Activated T-cell treated with anti-CD3 and anti-CD28 coated beads, Interleukin-2, amount 50 U/mL, for 72 hours (primary cell): ENCODE measurements at places on chromosomes 11 and 22.

DNA sequence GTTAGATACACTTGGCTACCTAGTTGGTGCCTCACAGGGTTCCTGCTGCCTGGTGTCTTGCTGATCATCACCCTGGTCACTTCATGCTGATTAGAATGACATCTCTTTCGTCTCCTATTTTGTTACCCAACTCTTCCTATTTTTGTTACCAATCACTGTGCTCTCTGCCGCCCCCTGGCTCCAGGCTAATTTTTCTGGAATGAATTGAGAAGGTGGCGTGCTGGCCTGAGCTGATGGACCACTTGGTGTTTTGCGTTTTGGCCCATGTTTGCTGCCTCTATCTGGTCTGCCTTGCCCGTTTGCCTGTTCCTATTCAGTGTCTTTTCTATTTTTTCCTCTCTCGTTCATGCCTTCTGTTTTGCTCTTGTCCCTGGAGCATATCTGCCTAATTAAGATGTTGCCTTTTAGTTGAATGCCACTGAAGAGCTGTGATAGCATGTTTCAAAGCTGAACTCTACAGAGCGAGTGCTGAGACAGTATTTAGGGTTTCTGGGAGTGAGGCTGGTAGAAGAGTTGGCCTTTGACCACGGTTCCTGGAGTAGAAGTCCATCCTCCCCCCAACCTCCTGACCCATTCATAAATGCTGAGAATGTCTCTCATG is 5.9 kb upstream of the ATF4 start:
- DNase-seq = peak; percentile 56

DNA sequence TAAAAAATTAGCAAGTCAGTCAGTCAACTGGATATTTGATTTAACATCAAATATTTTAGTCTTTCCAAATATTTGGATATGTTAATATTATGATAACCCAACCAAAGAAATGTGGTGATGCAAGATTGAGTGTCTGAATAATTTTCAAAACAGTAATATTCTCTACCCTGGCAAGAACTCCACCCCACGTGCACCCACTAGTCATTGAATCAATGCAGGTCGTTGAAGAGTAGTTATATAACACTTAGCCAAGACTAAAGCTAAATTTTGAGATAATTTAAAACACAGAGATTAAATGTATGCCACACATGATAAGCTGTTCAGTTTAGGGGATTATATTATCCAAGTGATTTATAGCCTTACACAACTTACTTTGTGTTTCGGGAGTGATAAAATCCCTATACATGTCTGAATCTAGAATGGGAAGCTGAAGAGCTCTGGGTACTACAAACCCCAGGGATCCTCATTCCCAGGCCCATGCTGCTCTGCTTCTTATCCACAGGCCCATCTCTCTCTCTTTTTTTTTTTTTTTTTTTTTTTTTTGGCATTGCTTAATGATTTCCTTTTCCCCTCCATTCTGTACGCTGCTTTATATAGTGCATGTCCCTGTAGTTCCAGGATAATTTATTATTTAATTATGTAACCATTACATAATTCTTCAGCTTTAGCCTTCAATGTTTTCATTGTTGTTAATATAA is 392.9 kb downstream of the NTM start:
- no peak for DNase-seq

- DNase-seq = no peak
Measured at GRCh38 chr11:1127664-1128162, 30.0 kb upstream of the MUC5AC start.

DNA sequence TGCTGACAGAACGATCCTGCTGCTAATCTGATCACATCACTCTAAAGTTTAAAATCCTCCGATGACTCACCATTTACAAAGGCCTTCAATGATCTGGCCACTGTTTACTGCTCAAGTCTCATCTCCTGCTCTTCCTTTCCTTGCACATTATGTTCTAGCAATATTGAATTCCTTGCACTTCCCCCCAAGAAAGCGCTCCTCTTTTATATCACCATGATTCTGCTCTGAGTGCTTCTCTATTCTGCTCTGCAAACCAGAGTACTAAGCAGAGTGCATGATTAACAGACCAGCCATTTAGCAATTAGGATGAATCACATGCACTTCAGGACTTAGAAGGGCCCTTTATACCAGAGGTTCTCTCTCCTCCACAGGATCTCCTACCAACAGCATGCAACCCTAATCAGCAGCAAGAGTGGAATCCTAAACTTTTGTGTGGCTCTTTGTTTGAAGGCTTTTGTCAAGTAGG is 1122.8 kb upstream of the CCDC90B start:
- DNase-seq = no peak

DNA sequence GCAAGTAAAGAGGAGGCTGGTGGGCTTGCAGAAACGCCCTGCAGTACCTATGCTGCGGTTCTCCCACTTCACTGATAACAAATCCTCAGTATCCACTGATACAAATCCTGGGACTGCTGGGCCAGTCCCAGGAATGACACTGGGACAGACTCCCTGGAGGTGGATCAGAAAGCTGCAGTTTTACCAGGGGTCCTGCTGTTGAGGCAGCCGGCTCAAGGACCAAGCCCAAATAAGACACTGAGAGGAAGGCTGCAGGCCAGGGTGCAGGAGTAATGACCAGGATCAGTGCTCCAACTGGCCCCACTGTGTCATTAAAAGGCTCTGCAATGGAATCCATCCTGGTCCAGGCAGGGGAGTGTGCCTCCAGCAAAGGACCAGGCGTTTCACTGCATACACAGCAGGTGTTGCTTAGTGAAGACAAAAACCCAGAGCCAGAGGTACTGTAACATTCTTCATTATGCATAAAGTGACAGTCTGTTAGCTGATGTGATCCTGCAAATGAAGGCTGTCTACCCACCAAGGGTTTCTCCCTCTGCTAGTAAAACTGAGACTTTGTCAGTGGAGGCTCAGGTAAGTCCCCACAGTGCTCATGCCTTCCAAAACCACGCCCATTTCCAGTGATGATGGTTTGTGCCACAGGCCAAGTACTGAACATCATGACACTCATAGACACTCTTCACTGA is 1.4 kb upstream of the C22orf39 start:
- peak; percentile 80 for DNase-seq

DNA sequence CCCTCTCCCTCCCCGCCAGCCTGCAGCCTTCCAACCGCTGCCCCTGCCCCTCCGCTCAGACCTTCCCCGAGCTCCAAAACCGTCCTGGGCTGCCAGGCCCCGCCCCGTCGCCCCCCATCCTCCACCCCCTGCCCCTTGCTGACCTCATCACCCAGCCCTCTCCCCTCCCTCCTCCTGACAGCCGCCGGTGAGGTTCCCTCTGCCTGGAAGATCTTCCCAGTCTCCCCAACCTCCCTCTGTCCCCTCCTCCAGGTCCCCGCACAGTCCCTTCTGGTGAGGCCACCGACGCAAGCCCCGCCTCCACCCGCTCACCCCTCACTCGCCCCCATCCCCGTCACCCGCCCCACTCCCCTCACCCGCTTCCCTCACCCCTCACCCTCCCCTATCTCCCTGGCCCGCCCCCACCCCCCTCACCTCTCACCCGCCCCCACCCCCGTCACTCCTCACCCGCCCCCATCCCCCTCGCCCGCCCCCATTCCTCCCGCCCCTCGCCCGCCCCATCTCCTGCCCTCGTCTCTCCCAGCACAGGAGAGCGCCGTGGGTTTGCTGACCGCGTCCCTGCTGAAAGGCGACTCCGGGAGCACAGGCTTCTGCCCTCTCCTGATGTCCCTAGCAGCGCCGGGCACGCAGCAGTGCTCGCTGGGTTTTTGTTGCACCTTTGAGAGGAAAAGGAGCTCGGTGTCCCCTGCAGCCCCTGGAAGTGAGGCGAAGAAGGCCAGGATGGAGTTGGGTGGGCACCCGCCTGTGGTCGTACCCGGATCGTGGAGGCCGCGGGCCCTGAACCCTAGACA is 16.4 kb upstream of the UPK3A start:
- peak; percentile 16 for DNase-seq

DNA sequence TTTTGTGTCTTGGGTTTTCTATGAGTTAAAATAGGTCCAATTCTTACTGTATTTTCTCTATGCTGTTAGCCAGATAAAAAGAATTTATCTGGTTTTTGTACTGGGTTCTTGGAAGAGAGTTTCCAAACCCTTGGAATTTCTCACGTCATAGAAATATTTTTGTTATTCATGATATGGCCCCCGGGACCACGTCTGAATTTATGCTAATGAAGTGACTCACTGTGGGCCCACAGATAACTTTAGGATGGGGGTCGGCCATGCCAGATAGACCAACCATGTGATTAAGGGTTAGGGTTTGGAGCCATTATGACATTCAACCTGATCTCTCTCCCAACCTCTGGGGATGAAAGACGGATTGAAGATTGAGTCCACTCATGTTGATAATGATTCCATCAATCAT is 35.6 kb upstream of the DDI1 start:
- no peak for DNase-seq

DNA sequence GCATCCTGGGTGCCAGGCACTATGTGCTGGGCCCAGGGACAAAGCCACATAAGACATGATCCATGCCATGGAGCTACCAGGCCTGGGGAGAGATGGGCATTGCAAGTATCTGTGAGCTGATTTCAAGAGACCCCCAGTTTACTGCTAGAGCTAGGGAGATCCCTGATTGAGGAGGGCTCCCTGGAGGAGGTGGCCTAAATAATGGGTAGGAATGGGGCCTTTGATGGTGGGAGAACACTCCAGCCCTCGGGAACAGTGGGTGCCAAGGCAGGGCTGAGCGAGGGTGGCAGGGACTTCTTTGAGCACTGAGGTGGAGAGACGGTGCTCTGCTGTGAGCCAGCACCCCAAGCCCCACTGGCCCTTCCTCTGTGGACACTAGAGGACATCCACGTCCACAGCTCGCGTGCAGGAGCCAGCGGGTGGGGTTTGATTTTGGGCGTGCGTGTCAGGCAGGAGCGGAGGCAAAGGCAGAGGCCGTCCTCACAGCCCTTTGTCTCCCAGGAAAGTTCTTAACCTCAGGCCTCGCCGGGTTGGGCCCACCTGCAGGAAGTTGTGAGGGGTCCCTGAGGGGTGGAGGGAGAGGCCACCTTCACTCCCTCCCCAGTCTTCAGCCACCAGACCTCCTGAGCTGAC is 52.9 kb upstream of the PPARA start:
- no peak for DNase-seq

- DNase-seq = no peak
Measured at GRCh38 chr11:119445379-119445778, 22.4 kb upstream of the THY1 start.

- no peak for DNase-seq
Measured at GRCh38 chr11:119828006-119828405, 99.0 kb upstream of the NECTIN1 start.

DNA sequence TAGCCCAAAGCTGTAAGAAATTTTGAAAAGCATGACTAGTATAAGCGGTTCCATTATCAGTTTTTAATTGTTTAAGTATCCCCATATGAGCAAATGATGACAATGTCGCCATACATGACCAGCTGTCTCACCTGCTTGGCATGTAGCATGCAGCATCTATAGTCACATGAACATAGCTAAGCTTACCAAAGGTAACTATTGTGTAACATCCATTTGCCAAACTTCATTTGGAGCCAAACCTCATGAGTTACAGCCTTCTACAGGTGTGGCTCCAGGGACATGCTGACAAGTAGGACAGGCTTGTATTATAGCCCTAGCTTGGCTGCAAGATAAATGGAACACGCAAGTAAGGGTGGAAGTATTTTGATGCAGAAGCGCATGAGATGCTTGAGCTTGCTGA is 30.4 kb downstream of the OR10A6 start:
- DNase-seq = no peak

DNA sequence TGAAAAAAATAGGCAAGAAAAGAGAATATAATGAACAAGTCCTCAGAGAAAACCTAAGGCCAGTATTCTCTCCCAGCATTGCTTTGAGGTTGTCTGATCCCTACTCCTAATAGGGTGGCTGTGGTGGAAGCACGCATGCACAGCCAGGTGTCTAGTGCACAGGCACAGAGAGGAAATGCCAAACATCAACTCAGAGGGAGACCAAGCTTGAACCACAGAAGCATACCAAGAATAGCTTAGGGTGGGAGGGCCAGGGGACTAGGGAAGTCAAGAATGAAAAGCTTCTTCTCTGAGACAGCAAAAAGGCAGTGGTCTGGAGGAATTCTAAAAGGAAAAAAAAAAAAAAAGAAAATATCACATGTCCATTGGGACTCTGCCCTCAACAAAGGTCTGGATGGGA is 244.1 kb upstream of the API5 start:
- DNase-seq = no peak

GRCh38 chr11:84313830-84314359 is 1027.7 kb upstream of the CCDC90B start:
- DNase-seq = no peak

DNA sequence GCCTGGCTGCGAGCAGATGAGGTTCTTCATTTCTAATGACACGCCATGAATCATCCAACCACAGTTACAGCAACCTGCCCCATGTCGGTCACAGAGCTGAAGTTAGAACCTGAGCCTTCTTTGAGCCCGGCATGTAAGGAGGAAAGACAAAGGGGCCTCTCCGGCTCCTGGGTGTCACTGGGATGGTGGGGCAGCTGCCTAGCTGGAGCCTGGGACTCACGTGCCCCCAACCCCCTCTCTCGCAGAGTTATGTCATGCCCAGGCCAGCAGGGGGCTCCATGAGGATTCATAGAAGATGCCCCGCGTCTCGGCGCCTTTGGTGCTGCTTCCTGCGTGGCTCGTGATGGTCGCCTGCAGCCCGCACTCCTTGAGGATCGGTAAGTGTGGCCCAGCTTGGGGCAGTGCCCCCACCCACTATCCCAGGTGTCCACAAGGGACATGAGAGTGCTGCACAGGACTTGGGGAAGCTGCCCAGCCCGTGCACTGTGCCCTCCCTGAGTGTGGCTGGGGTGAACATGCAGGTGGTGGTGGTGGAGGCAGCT is 148.5 kb downstream of the GRIK4 start:
- peak; percentile 42 for DNase-seq

GRCh38 chr22:44815099-44816070 is 63.0 kb downstream of the ARHGAP8 start:
- DNase-seq = no peak

DNA sequence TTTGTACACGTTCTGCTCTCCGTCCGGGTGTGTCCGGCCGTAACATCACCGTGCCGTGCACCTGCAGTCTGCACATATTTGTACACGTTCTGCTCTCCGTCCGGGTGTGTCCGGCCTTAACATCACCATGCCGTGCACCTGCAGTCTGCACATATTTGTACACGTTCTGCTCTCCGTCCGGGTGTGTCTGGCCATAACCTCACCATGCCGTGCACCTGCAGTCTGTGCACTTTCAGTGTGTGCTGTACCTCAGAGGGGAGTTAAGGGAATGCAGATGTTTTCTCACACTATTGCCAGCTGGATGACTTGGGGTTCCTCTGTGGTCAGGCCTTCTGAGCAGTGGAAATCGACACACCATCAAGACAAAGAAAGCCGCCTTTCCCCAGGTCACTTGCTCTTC is 4.2 kb downstream of the TTLL8 start:
- DNase-seq = no peak

- DNase-seq = no peak
Measured at GRCh38 chr22:24129263-24129651, 52.0 kb upstream of the SUSD2 start.

GRCh38 chr11:69009441-69010211 is 3.4 kb downstream of the MRGPRF start:
- no peak for DNase-seq
